Psoas muscle (tissue), 8 donors: ENCODE measurements at places on chromosomes 3 and 15. TPM values are rescaled to one million over a fixed set of nuclear protein-coding genes. Genes with fewer than 3 reads are reported as not detected.

Gene CDHR4
- not detected for total RNA-seq

Gene SHC4
- total RNA-seq: 1.0 TPM

Gene CHRD
- 10.5 TPM for total RNA-seq

Gene TP63
- 83.0 TPM for total RNA-seq

Gene SKOR1
- total RNA-seq: 0.34 TPM

Gene LHFPL4
- total RNA-seq: not detected

Gene MAP6D1
- 5.0 TPM for total RNA-seq

Gene SNTN
- total RNA-seq: not detected

Gene ERICH6
- total RNA-seq: not detected

Gene PSMA4
- 227 TPM for total RNA-seq

Gene BFSP2
- not detected for total RNA-seq

Gene C2CD4A
- 0.09 TPM for total RNA-seq

Gene THSD4
- 3.1 TPM for total RNA-seq

Gene KLHL6
- 0.51 TPM for total RNA-seq

Gene CLDN1
- total RNA-seq: 0.39 TPM

Gene SMCO1
- 16.9 TPM for total RNA-seq

Gene IQCB1
- 6.6 TPM for total RNA-seq

Gene PTX3
- 0.63 TPM for total RNA-seq

Gene IL12A
- 0.19 TPM for total RNA-seq

Gene FBXO40
- 152 TPM for total RNA-seq

Gene FAM107A
- 19.0 TPM for total RNA-seq

Gene KNG1
- 0.16 TPM for total RNA-seq

Gene GLDN
- total RNA-seq: 1.7 TPM

Gene RBP2
- not detected for total RNA-seq

Gene DAPK2
- 65.6 TPM for total RNA-seq

Gene DUOXA2
- total RNA-seq: not detected

Gene CD86
- 1.1 TPM for total RNA-seq

Gene PRR20G
- total RNA-seq: not detected

Gene CYP1A2
- not detected for total RNA-seq

Gene NCEH1
- total RNA-seq: 7.2 TPM

Gene DAZL
- not detected for total RNA-seq

Gene GOLGA8T
- 0.15 TPM for total RNA-seq

Gene CCR9
- not detected for total RNA-seq

Gene SLC9C1
- total RNA-seq: 0.17 TPM

Gene RYR3
- total RNA-seq: 159 TPM

Gene MCTP2
- 1.1 TPM for total RNA-seq

Gene AGBL1
- 13.6 TPM for total RNA-seq

Gene CACNA1D
- total RNA-seq: 0.28 TPM
